ENCODE measurements at places on chromosomes 1 and 21.
A peak's percentile ranks its signal among the peaks of the same experiment; 100 is the strongest.

- no peak for DNase-seq
Measured at GRCh38 chr1:46102769-46103476, 29.5 kb downstream of the PIK3R3 start.

- peak; percentile 95 for DNase-seq
Measured at GRCh38 chr1:31938184-31938975, at the start of gene PTP4A2. TSS of gene PTP4A2 (minus strand) at chr1:31938368. CDS start at chr1:31919065, 19,303 bp downstream.

DNA sequence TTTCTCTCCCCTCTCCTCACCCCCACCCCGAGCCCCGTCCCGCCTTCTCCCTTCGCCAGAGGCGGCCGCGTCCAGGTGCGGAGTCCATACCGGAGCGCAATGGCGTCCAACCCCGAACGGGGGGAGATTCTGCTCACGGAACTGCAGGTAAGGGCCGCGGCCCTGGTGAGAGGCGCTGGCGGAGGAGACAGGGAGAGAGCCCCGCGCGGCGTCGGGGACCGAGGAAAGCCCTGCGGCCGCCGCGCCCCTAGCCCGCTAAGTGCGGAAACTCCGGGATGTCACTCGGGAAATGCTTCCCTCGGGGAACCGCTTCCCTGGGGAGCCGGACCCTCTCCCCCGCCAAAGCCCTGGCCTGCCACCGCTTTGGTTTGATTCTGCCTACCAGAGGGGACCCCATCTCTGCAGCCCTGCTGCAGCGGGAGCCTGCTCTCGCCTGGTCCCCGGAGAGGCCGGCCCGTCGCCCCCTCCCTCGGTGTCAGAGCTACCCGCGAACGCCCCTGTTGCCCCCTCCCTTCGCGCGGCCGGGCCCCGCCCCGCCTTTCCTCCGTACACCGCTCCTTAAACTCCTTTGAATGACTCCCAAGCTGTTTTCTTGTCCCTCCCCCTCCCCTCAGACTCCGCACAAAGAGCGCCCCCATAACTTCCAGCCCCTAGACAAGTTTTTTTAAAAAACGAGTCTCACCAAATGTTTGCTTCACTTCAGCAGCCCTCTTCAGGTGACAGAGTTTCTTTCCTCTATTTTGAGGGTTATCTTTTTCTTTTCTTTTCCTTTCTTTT is 597 bp downstream of the PKN2 start:
- peak; percentile 89 for DNase-seq

- peak; percentile 68 for DNase-seq
Measured at GRCh38 chr1:93980320-93981273, 71.4 kb upstream of the GCLM start.

Data from WERI-Rb-1 (cell line).